Anterior cingulate cortex (tissue), 58 donors: ENCODE measurements at places on chromosomes 7 and 10.

- DNase-seq: no peak
Measured at GRCh38 chr7:70178787-70179186, 580.5 kb downstream of the AUTS2 start.

GRCh38 chr10:33271969-33272583 lies 62.4 kb downstream of the NRP1 start:
- DNase-seq: no peak

- DNase-seq: no peak
Measured at GRCh38 chr7:41847606-41848005, 144.7 kb upstream of the INHBA start.

GRCh38 chr7:29511851-29512250 lies 51.8 kb upstream of the PRR15 start:
- no peak for DNase-seq
